Spinal cord (tissue), 10 donors: ENCODE measurements at places on chromosomes 5 and 9. TPM values are rescaled to one million over a fixed set of nuclear protein-coding genes. Genes with fewer than 3 reads are reported as not detected.

DNA sequence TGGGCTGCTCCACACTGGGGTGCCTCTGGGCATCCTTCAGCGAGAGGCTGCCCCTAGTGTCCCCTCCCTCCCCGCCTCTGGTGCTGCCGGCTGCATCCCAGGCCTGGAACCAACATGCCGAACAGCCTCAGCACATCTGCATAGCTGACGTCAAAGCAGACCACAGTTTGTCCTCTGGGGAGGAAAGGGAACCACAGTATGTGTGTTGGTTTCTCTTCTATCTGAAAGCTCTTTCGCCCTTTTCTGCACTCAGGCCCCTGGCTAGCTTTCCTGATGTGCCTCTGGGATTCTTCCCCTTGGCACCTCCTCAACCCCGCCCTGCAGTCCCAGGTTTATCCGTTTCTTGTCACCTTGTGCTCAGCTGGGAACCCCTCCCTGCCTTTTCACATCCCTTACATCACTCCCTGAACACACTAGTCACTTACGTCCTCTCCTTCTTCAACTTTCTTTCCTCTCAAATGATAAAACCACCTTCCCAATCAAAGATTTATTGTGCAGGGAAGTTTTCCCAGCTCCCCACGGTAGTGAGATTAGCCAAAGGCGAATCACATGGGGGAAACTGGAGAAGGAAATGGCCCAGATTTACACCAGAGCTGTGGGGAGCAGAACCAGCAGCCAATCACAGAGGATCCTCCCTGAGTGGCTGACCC, 35.5 kb upstream of the B4GALT1 start:
- no peak for DNase-seq

GRM6 gene
- under 0.01 TPM for total RNA-seq

DNA sequence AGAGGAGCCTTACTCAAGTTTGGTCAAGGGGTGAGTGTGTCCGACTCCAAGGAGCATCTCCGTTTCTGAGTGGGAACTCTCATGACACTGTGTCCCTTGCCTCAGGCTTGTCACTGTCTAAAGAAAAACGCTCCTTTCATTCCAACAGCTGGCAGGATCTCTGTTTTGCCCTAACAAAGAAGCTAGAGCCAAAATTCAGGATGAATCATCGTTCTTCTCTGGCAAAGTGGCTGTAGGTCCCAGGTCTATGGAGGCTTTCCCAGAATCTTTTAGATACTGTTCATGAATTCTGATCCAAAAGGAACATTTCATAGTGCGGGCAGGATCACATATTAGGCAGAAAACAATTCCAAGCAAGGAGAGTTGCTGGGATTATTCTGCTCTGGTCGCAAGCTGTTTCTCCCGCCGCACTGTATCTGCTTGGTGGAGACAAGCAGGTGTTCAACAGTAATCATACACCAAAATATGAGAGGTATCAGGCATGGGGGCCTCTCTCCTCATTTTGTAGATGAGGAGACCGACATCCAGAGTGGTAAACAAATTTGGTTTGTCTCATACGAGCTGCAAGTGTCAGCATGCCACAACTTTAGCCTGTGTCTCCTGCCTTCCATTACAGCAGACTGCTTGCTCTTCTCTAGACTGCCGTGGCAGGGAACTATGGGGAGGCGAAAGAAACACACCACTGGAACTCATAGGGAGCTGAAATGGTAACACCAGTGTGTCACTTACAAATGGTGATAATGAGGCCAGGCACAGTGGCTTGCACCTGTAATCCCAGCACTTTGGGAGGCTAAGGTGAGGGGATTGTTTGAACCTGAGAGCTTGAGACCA, 72.6 kb downstream of the ENTREP1 start:
- peak; percentile 84 for DNase-seq

NUTM2F gene
- total RNA-seq: not detected

ANKRD31 gene
- 0.50 TPM for total RNA-seq

FCN1 gene
- total RNA-seq: 1.2 TPM

DNA sequence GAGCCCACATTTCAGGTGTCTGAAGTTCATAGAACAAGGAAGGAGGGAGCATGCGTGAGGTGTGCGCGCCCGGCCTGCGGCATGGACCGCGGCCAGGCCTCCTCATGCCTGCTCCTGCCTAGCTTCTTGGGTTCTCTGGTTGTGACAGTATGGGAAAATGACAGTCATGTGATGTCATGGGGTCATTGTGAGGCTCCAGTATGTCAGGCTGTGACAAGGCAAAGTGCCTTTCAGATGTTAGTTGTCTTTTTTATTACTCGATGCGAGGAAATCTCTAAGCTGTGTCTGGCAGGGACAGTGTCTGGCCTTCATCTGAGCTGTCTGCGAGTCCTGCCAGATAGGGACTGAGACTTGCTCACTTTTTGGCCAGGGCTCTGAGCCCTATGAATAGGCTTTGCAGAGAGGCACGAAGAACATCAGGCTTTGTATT, 13.3 kb downstream of the UCK1 start:
- DNase-seq: no peak

DRD1 gene
- total RNA-seq: 2.3 TPM

- no peak for DNase-seq
Observed at GRCh38 chr5:35881758-35882157, 25.1 kb downstream of the IL7R start.

DNA sequence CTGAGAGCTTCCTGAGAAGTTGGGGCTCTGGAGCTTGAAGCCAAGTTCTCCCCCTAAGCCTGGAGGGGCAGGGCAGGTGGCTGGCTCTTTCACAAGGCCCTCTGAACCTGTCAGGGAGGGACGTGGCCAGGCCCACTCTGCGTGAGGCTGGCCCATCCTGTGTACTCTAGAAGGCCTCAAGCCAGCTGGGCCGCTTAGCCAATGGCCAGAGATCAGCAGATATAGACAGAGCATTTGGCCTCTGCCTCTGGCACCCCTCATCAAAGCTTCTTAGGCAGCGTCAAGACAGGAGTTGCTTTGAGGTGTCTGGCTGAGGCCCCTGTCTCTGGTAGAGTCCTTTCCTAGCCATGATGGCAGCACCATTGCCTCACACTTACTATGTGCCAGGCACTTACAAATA, 105.6 kb downstream of the FGF18 start:
- no peak for DNase-seq
